Type B pancreatic cell (in vitro differentiated cells): ENCODE measurements at places on chromosomes 5 and 9.

- DNase-seq: no peak
Observed at GRCh38 chr5:157540124-157540523, 35.5 kb downstream of the ADAM19 start.

DNA sequence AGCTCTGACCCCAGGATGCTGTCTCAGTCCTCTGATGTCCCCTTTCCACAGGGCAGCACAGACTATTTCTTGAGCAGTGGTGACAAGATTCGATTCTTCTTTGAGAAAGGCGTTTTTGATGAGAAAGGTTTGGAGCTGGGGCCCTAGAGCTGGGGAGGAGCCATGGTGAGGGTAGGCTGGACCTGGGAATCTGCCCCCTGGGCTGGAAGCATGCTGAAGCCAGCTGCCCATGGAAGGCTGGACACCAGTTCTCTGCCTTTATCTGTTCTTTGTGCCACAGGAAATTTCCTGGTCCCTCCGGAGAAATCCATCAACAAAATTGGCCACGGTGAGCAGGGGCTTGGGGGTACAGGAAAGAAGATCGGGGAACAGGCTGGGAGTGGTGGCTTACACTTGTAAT is 12.9 kb downstream of the PHYHD1 start:
- DNase-seq: no peak

GRCh38 chr9:12457237-12457636 is 235.9 kb upstream of the TYRP1 start:
- DNase-seq: no peak

DNA sequence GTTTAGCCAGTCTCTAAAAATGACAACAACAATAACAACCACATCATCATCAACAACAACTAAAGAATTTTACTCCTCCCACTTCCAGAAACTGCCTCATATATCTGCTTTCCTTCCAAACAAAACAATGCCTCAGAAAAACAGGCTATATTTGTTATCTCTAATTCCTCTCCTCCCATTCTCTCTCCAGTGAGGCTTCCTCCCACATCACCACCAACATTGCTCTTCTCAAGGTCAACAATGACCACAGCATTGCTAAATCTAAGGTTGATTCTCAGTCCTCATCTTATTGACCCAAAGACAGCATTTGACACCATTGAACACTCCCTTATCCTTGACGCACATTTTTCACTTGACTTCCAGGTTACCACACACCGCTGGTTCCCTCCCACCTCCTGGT is 38.1 kb upstream of the PRUNE2 start:
- DNase-seq: no peak

DNA sequence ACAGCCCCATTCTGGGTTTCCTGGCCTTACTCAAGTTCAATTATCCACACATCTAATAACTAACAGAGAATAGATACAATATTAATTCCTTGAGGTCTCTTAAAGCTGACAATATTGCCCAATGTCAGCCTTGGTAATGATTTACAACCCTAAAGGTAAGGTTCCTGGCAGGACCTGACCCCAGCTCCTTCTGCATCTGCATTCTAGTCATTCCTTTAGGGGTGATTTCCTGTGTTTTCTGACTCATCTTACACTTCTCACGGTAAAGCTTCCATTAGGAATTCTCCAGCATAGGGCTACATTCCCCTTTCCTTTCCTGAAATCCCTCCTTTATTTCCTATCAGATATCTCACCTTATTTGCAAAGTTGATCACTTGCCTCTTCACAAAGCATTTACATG is 9.3 kb downstream of the HAVCR1 start:
- DNase-seq: no peak
